ENCODE measurements at places on chromosomes 1 and 21.

DNA sequence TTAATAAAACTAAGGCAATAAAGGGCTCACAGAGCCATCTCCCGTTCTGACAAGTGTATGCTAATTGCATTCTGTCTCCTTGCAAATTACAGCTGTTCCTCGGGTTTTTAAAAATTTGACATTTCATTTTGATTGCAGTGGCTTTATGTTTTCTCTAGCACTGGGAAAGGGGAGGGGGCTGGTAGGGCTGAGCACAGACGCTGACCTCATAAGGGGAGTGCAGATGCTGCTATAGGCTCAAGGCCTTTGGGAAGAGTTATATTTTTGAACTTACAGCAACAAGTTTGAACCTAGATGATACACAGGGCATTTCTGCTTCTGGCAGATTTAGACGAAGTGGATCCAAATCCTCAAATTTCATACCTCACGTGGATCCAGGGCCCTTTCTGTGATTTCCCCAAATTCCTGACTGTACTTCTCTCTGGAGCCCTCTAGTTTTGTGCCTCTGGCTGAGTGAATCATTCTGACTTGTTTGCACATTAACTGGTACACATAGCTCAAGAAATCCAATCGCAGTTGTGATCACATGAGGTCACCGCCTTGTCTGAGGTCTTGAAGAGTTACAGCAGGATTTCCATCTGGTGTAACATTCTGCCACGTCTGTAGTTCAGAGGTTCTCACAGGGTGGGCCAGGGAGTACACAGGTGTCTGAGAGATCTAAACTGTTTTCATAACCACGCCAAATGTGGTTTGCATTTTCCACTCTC lies 230.3 kb downstream of the C1orf94 start:
- peak; percentile 1 for DNase-seq

DNA sequence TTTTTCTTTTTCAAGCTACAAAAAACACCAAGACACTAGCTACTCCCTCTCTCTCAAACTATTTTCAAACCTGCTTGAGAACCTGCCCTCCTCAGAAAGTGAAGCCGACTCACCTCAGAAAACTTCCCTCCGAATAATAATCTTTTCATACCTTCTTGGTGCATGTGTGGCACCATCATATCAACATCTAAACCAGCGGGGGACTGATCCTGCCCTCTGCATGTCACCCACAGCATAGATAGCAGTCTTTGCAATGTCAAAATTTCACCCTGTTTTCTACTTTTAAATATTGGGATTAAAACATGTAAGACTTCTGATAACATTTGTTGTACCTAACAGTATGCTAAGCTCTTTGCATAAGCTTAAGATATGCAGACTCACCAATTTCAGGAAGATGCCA lies 1260.3 kb downstream of the PLA2G4A start:
- no peak for DNase-seq

GRCh38 chr1:240417317-240417716 lies 194.6 kb downstream of the GREM2 start:
- peak; percentile 51 for DNase-seq

DNA sequence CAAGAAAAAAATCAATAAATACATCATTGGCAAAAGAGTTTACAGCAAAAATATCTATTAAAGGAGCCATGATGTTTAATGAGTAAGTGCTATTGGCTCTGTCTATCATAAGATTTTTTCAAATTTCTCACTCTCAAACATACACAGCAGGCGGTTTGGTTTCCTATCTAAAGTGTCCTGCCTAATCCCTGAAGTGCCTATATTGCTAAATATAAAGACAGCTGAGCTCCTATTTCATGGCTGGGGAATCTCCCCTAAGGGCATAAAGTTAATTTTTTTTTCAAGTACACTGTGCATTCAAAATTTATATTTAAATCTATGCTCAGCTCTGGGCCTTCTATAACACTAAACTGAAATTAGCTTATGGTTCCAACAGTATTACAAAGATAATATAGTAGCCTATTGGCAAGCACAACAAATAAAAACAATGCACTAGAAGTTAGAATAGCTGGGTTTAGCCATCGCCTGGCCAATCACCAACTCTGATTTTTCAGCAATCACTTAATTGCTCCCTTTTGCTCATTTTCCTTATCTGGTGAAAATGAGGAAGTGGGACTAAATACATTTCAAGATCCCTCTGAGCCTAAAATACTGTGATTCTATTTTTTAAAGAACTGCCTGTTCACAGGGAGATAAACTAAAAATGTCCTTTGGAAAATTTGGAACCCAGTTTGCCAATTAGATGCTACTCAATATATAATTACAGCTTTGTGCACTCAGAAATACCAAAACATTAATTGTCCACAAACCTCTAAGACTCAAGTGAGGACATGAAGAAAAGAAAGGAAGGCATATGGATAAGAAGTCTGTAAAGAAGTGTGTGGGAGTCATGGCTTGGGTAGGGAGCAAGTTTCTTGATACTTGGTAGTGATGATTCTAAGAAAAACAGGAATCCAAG lies 62.5 kb downstream of the WDR64 start:
- peak; percentile 55 for DNase-seq

GRCh38 chr1:204579681-204580080 lies 63.5 kb downstream of the MDM4 start:
- DNase-seq: no peak

GRCh38 chr1:181630398-181630797 lies 147.1 kb downstream of the CACNA1E start:
- DNase-seq: no peak

GRCh38 chr1:234713859-234714258 lies 103.9 kb upstream of the IRF2BP2 start:
- no peak for DNase-seq

GRCh38 chr1:242754125-242754524 lies 229.6 kb upstream of the PLD5 start:
- DNase-seq: no peak

DNA sequence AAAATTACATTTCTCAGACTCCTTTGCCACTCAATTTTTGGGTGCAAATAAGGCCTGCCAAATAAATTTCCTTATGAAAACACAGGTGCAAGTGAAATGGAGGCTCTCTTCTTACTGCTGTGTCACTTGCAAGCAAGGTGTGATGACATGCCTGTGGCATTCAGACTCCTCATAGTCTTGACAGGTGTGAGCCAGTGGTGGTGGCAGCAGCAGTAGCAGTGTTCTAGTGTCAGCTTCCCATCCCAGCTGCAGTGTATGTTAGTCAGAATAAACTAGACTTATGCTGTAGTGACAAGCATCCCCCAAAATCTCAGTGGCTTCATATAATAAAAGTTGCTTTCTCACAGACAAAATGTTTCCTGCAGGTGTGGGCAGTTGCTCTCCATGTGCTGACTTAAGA lies 3.8 kb upstream of the EEIG2 start:
- no peak for DNase-seq

DNA sequence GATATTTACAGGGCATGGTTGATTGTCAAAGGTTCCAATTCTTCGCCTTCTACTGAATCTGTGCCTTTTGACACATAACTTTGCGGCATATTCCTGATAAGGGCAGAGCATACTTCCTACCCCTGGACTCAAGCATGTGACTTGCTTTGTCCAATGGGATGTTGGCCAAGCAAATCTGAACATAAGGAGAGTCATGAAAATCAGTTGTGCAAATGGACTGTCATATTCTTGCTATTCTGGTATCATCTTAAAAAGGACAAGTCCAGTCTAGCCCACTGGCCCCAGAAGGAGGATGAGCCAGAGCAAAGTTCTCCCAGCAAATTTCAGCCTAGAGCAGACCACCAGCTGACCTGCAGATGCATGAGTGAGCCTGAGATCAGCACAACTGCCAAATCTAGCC lies 41.0 kb upstream of the MUTYH start:
- peak; percentile 42 for DNase-seq

GRCh38 chr1:241413386-241413785 lies 56.4 kb upstream of the RGS7 start:
- DNase-seq: peak; percentile 79

GRCh38 chr1:226586650-226587422 lies 38.3 kb downstream of the STUM start:
- no peak for DNase-seq

DNA sequence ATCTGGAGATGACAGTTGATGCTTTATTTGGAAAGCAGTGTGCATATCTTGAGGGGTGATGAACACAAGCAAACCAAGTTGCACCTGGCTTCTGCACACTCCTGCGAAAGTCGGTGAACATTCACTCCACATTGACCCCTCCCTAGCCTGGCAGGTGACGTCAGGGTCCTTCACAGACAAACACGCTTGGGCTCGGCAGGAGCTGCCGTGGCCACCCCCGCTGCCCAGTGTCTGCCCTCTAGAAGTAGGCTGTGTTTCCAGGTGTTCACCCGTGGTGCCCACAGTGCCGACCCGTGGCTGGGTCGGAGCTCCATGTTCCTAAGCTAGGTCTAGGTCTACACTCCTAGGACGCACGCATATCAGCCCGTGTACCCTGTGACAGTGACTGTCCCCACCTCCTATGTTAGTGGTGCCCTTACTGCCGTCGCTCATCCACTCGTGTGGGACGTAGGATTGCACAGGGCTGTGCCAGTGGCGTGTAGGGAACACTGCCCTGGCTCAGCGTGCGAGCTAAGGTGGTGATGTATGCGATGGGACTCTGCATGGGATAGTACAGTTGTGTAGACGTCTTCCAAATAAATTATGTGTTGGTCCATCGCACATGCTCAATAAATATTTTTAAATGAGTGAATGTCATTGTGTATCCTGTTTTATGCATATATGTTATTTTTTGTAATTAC lies 29.0 kb downstream of the PRMT2 start:
- no peak for DNase-seq

GRCh38 chr1:174308604-174309003 lies 139.2 kb upstream of the GPR52 start:
- DNase-seq: no peak

- DNase-seq: no peak
These were observed 76.5 kb downstream of the VWA5B1 start for GRCh38 chr1:20367116-20367585.

GRCh38 chr1:212593821-212594251 lies 14.7 kb upstream of the ATF3 start:
- DNase-seq: no peak

- no peak for DNase-seq
These were observed 155.1 kb downstream of the SIPA1L2 start for GRCh38 chr1:232474826-232475225.

DNA sequence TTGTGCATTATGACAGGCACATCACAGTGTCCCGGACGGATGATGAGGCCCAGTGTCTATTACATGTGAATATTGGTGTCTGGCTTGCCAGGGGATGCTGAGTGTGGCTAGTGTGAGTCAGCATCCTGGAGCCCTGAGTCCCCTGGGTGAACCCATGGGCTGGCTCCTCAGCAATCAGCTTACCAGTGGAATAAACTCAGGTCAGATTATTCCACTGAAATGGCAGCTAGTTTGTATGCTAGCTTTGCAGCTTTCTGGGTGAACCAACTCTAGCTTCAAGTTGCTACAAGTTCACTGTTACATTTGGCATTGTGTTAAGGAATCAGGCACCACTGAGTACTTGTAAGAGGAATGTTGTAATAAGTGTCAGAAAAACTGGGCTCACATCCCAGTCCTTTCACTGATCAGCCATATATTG lies 23.9 kb upstream of the RPTN start:
- DNase-seq: peak; percentile 95

DNA sequence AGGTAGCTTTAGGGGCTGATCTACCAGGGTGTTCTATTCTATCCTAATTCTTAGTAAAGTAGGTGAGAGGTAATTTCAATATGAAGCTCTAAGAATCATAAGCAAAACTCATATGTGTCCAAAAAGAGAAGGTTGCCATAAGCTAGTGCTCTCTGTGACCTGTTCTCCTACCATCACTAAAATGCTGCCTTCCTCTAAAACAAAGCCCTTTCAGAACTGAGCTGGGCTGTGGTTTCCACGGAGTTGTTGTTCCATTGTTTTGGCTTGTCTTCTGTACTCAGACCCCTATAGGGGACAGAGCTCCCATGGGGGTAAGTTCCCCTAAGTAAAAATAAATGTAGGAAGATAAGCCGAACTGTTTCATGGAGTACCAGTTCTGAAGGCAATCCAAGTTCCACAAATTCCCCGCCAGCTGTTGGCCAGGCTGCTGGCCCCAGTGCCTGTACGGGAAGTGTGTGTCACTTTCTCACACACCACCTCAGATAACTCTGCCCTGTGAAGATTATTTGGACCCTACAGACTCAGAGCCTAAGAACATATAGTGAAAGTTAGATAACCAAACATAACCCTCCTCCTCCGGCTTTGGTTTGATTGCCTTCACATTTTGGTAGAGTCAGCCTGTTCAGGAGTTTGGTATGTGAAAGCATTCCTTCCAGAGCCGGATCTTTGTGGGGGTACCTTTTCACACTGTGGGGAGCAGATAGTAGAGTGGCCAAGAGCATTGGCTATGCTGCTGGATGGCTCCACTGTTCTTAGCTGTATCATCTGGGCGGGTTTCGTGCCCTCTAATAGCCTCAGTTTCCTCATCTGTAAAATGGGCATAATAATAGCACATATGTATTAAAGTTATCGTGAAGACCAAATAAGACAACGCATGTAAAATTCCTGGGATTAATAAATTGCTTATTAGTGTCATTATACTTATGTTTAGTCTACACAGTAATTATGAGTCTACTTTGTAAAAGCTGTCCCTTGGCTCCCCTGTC lies 10.8 kb downstream of the DPT start:
- DNase-seq: no peak

DNA sequence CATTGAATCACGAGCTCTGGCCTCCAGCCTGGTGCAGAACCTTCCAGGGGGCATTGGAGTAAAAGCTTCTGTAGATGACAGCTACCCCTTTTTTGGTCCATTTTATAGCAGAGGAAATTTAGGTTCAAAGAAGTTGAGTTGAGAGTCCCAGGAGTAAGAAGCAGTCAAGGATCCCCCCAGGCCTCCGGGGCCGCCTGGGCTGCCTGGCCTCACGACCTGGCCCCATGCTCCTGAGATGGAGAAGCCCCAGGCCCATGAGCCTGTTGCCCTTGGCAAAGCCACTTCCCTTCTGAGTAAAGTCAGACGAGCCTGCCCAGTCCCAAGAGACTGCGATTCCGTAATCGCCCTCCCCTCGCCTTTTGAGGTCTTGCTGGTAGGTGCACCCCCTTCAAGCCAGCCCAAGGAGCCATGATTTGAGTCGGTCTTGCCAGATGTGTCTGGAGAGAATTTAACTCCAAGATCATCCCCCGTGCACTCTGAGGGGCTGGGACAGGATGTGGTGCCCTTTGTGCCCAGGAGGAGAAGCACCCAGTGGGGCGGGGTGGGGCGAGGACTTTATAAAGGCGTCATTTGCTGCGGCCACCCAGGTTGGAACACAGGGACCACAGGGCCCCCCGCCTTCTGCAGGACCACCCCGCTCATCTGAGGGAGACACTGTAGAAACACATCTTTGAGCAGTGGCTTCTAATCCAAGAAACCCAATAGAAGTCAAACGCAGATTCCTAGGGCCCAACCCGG lies 30.1 kb downstream of the PDE9A start:
- DNase-seq: no peak

- DNase-seq: no peak
These were observed 69.0 kb upstream of the DIRAS3 start for GRCh38 chr1:68119445-68119844.

- DNase-seq: no peak
These were observed 9.1 kb upstream of the AK2 start for GRCh38 chr1:33045814-33046213.

DNA sequence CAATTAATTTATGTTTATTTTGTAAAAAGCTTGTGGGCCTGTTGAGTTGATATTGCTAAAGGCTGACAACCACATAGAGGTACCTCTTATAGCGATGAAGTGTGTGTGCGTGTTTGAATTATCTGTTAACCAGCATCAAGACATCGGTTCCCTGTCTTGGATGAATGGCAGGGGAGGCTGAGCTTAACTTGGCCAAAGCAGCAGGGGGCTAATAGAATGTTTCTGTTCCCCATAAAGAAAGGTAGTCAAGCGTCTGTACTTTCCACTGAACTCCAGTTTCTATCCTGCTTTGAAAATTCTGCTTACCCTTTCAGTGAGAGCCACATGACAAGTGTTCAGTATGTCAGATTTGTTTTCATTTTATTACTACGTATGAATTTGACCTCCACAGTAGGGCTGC lies 63.0 kb downstream of the ROR1 start:
- no peak for DNase-seq
